NCI-H1436 (cell line): ENCODE measurements at places on chromosomes 12 and 14.

DNA sequence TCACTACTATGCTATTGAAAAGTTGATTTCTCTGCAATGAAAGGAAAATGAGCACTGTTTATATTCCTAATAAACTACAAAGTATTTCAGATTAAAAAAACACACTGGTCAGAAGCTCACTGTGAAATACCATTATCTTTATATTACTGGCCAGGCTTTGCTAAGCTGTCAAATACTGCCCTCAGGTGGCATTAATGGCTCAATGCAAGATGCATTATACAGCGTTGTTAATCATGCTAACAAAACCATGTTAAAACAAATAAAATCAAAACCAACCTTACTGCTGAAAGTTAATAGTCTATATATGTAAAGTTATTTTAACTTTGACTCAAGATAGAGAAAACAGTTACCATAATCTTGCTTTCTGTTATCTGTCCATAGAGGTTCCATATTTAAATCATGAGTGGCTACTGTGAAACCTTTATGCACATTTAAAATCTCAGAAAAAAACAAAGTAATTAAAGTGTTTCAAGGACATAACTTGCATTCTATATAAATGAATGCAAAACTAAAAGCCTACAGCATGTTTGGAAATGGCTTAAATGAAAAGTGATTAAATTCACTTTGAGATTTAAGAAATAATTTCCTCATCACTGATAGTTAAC, 121.7 kb downstream of the RALGAPA1 start:
- peak; percentile 36 for DNase-seq

DNA sequence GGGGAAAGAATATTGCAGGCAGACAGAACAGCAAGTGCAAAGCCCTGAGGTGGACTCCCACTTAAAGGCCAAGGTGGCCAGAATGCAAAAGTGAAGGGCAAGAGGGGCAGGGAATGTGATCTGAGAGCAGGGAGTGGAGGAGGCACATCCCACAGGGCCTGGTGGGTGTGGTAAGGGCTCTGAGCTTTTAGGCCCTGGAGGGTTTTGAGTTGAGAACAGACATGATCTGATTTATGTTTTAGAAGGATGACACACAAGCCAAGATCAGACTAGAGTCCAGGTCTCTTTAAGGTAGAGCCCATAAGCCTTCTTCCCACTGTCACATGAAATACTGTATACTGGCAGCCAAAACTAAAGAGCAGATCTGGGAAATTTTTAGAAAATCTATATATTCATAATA, 162.5 kb downstream of the SLC38A4 start:
- no peak for DNase-seq

GRCh38 chr12:26799741-26800140, 33.3 kb downstream of the ITPR2 start:
- no peak for DNase-seq

GRCh38 chr12:127191129-127191528, 1075.8 kb upstream of the TMEM132C start:
- no peak for DNase-seq

GRCh38 chr12:103161582-103162362, 204.3 kb downstream of the ASCL1 start:
- no peak for DNase-seq

GRCh38 chr12:130621696-130622298, 94.3 kb downstream of the RIMBP2 start:
- no peak for DNase-seq

DNA sequence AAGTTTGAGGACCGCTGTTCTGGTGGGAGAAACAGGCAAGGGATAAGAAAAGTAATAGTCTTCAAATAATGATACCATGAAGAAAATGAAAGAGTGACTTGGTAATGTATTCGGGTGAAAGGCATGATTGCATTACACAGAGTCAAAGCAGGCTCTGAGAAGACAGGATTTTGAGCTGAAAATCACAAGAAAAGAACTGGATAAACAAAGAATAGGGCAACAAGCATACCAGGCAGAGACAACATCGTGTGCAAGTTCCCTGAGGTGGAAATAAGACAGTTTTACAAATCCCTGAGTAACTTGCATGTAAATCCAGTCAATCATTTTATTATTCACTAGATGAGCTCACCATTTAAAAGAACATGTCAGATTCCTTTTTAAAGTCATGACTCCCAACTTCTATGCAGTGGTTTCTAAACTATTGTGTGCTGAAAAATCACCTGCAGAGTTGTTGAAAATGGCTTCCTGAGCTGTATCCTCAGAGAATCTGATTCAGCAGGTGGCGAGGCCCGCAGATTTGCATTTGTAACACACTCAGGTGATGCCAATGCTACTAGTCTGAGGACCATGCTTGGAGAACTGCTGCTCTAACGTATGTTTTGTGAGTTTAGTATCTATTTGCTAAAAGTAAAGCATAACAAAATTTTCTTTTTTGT, 133.0 kb upstream of the ABCD2 start:
- DNase-seq = no peak

DNA sequence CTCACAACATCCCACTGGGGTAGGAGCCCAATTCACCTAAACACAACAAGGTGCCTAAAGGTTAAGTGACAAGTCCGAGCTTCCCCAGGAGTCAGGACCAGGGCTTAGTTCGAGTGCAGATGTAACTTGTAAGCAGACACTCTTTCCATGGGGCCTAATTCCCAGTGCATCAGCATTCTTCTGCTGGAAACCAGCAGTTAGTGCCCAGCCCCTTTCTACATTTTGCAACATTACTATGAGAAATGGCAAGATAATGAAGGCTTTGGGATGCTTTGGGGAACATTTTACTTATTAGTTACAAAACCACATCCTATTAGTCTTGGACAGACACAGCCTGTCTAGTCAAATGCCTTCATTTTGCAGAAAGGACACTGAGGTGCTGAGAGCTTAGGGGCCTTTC, 179.8 kb downstream of the CALM1 start:
- DNase-seq = no peak

DNA sequence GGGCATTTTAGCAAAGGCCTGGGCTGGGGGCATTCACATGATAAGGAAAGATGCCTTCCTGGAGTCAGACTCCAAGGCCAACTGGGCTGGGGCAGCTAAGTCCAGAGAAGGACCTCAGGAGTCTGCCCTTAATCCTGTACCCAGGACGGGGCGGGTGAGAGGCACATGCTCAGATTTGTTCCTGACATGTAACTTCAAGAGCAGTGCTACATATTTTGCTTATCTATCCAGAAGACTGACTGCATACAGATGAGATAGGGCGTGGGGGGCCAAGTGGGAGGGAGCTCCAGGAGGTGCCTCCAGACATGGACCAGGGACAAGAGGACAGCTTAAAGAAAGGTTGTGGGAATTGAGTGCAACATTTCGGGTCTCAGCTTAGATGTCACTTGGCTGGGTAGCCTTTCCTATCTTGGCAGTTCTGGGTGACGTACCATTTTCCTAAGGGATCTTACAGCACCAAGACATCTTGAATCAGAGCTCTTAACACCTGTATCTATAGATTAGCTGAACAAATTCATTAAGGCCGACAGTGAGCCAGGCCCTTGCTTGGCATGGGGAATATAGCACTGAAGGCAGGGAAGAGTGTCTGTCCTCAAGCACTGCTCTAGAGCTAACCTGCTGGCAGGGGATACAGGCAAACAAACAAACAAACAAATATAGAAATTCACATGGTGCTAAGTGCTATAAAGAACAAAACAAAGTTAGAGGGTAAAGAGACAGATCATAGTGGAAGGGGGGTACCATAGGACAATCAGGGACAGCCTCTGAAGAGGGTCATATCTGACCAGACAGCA, 61.2 kb downstream of the PTPN21 start:
- no peak for DNase-seq

- no peak for DNase-seq
These were observed 36.4 kb downstream of the CAMKK2 start for GRCh38 chr12:121260091-121260490.

GRCh38 chr12:46814143-46814542, 11.7 kb downstream of the SLC38A4 start:
- no peak for DNase-seq

GRCh38 chr14:55099756-55100155, 29.3 kb upstream of the LGALS3 start:
- no peak for DNase-seq

- no peak for DNase-seq
These were observed 166.2 kb downstream of the ANO2 start for GRCh38 chr12:5778821-5779220.

DNA sequence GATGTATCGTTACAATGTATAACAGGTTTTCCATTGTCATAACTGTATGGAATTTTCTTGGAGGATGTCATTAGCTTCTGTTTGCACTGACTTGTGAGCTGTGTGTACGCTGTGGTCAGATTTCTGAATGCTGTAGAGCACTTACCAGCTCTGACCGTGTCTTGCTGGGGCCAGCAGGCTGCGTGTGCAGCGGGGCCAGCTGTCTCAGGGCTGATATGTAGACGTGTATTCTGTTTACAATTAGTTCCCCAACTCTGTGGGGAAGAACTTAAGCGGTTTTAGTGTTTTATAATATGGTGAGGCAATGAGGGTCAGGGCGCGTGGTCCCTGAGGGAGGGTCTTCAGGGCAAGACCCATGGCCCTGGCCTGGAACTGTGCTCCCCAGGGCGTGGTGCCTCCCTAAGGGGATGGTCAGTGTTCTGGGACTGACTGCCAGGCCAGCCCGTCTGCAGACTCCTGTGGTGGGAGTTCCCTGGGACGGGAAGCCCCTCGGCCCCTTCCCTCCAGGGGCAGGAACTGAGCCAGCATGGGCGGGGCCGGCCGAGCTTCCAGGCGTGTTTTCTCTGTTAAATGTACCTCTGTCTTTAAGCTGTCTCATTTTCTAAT, 18.7 kb downstream of the XRCC3 start:
- no peak for DNase-seq

DNA sequence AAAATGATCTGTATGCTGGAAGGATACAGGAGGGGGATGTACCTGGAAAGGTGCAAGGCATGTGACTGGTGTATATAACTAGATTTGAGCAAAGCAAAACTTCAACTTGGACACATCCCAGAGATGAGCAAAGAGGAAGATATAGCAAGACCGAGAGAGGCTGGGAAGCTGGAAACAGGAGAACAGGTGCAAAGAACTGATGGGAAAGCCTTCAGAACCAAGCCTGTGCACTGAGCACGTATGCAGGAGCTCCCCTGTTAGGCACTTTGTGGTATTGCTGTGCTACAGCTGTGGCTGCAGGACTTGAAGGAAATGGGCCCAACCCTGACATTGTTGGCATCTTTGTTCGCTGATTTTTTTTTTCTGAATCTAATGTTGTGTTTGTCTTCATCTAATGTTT, 120.7 kb upstream of the PWP1 start:
- peak; percentile 38 for DNase-seq

GRCh38 chr12:50626026-50626425, 121.2 kb downstream of the DIP2B start:
- DNase-seq = no peak

DNA sequence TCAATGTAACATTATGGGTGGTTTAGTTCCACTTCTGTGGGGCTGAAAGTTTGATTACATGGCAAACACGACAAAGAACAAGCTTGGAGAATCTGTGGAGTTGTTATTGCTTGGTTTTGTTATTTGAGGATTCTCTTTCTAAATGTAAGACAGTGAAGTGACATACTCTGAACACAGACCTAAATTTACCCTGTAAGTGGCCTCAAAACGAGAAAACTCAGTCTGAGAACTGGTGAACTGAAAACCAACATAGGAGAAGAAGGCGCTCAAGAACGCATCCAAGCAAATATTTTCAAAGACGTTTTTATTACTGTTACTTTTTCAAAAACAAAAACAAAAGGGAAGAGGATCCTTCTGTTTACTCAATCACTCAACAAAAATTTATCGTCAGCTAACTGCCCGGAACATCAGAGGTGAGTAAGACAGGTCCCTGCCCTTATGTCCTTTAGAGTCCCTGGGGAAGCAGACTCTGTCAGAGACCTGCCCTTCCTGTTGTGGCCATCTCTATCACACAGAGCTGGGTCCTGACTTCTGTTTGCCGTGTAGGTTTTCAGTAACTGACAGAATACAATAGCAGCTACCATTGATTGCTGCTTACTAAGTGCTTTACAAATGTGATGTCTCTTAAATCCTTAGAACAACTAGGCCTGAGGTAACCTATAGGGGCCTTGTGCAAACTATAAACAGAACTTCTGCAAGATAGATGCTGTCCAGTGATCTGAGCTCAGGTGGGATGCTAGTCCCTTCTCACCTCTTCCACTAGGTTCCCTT, 79.3 kb upstream of the C12orf71 start:
- no peak for DNase-seq

DNA sequence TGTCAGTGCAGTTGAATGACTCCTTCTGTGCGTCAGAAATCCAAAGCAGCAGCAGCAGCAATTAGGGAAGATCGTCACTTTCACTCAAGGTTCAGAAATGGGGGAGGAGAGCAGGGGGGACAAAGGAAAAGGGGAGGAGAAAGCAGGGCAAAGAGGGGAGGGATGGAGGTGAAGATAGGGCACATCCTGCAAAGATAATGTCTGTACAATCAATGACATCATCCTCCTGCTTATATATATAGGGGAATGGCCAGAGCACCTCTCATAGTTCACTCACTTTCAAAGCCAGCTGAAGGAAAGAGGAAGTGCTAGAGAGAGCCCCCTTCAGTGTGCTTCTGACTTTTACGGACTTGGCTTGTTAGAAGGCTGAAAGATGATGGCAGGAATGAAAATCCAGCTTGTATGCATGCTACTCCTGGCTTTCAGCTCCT, at the start of gene NTS:
NTS (plus strand) TSS at position 265 of the 431 bp plus-strand sequence; CDS start at position 374, 109 bp downstream.
- DNase-seq = peak; percentile 1

DNA sequence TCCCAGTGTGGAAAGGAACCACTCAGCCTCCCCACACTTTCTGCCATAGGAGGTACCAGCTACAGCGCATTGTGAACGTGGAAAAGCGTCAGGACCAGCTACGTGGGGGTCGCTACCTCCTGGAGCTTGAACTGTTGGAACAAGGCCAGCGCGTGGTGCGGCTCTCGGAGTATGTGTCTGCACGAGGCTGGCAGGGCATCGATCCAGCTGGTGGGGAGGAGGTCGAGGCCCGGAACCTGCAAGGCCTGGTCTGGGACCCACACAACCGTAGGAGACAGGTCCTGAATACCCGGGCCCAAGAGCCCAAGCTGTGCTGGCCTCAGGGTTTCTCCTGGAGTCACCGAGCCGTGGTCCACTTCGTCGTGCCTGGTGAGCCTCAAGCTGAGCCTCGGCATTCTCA, 96.8 kb downstream of the B4GALNT3 start:
- DNase-seq = no peak

- DNase-seq = no peak
These were observed 38.8 kb upstream of the TDRD9 start for GRCh38 chr14:103889313-103890051.

GRCh38 chr14:103179094-103179493, 55.8 kb downstream of the TNFAIP2 start:
- no peak for DNase-seq

- peak; percentile 0 for DNase-seq
These were observed 184.8 kb downstream of the SLC16A7 start for GRCh38 chr12:59780605-59781135.

GRCh38 chr14:56808383-56809269, 1.7 kb downstream of the OTX2 start:
- DNase-seq = no peak

DNA sequence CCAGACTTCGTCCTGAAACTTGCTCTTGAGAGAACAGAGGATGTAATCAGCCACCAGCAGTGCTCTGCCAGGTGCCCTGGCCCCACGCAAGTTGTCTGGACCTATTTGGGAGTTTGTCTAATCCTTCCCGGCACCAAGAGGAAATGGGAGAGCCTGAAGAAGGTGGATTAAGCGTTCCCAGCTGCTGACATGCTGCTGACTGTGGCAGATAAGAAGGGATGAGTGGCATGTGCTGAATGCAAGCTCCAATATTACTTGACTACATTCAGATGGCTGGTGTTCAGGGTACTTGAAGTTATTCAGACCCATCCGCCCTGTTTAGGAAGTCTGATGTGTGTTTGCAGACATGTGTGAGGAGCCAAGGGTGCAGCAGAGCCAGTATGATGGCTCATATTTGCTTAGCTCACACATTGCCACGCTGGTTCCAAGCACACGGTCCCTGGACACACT, 440.6 kb upstream of the CCDC196 start:
- no peak for DNase-seq
